ENCODE measurements at places on chromosomes 7 and 10.

DNA sequence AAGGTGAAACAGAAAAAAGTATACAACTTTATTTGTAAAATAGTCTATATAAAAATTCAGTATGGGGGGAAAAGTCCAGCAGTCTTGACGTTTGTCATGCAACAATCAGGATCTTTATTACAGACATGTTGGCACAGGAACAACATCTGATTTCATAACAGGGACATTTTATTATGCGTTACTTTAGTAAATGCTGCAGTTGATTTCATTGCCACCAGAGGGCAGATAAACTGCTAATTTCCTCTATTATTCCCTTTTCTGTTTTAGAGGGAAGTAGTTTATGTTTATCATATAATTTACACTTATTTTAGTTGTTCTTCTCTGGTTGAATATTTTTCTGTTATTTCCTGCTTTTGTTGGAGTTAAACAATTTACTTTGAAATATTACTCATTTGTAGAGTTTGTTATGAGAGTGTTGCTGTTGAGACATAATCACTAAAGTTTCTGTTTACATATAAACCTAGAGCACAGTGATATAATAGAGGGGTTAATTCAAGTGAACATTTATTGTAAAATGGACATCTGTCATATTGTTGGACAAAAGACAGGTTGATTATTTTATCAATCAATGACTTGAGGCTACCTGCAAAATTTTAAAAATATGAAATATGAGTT lies 3.3 kb downstream of the PLXDC2 start:
- no peak for DNase-seq

GRCh38 chr10:6558759-6559461 lies 21.2 kb downstream of the PRKCQ start:
- no peak for DNase-seq

DNA sequence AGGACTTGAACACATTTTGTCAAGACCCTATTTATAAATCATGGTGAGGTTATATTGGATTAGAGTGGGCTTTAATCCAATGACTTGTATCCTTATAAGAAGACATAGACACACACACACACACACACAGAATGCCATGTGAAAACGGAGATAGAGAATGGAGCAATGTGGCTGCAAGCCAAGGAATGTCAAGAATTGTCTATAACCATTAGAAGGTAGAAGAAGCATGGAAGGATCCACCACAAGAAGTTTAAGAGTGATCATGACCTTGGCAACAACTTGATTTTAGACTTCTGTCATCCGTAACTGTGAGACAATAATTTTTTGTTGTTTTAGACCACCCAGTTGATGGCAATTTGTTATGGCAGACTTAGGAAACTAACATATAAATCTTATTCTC lies 514.2 kb downstream of the TFEC start:
- DNase-seq: no peak

- DNase-seq: no peak
Observed at GRCh38 chr7:5005066-5005465, 40.6 kb upstream of the RBAK start.

GRCh38 chr7:37753398-37754050 lies 70.0 kb downstream of the GPR141 start:
- no peak for DNase-seq

DNA sequence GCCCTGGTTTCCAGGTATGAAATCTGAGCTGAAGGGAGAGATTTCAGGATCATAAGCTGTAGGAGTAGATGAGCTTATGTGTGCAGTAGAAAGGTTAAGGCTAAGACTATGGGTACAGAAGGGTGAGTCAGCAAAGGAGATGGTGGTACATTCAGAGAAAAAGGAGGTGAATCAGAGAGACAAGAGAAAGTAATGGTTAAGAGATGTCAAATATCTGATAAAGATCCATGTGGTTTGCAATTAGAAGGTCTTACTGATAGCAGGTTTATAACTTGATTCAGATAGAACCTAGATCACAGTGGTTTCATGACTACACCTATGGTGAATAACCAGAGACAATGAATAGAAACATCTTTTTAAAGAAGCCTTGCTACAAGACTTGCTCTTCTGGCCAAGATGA lies 4.5 kb upstream of the NPY start:
- no peak for DNase-seq

- DNase-seq: no peak
Observed at GRCh38 chr10:43053825-43054224, 23.0 kb upstream of the RET start.

GRCh38 chr7:10637991-10638390 lies 335.7 kb upstream of the PHF14 start:
- no peak for DNase-seq

DNA sequence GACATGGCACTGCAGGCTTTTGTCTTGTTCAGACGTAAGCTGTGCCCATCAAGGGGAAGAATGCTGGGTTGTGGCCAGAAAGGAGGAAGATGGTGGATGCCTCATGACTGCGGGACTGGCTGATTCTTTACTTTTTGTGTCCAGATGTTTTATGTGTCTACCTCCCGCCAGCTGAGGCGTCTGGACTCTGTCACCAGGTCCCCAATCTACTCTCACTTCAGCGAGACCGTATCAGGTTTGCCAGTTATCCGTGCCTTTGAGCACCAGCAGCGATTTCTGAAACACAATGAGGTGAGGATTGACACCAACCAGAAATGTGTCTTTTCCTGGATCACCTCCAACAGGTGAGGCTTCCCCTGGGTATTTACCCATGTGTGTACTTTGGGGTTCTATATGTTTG lies 53.5 kb downstream of the ABCC2 start:
- no peak for DNase-seq

DNA sequence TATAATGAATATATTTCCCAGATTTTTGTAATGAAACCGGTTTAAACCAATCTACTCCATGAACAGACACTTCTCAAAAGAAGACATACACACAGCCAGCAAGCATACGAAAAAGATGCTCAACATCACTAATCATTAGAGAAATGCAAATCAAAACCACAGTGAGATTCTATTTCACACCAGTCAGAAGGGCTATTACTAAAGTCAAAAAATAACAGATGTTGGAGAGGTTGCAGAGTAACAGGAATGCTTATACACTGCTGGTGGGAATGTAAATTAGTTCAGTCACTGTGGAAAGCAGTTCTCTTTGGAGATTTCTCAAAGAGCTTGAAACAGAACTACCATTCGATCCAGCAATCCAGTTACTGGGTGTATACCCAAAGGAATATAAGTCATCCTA lies 240.7 kb downstream of the TSPAN12 start:
- DNase-seq: no peak
